ENCODE measurements at places on chromosomes 5 and 9.

GRCh38 chr5:95771892-95772291 lies 40.8 kb downstream of the RHOBTB3 start:
- no peak for DNase-seq

- no peak for DNase-seq
Observed at GRCh38 chr9:127132921-127133647, 10.6 kb upstream of the ANGPTL2 start.

DNA sequence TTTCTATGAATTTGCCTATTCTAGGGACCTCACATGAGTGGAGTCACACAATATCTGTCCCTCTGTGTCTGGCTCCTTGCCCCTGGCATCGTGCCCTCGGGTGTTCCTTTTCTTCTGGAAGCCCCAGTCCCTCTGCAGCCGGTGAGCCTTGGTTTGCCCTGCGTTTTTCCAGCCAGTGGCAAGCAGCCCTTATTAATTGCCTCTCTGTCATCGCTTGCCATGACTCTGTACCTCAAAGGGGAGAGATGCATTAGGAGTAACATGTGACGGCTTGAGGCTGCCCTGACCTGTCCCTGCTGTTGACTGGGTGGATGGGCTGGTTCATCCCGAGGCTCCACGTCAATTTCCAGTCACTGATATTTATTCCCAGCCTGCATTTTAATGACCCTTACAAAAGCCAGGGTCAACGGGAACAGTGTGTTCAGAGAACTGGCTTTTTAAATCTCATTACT lies 87.3 kb downstream of the CFAP90 start:
- peak; percentile 74 for DNase-seq

DNA sequence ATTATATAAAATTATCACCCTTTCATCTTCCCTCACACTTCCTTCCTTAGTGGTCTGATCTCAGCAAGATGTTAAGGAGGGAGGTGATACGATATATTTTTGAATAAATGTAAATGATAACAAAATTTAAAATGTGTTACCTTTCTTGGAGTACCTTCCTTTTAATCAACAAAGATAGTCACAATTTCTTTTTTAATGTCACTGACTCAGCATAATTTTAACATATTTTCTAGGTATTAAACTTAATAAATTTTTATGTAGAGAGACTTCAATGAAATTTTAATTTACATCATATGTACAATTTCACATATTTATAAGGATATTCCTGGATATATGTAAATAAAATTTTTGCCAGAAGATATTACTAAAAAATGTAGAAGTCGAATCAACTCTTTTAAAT lies 125.0 kb upstream of the FBN2 start:
- DNase-seq = no peak

Measured in nucleus accumbens (tissue), 56 donors.